ENCODE measurements at places on chromosomes 4 and X.

GRCh38 chr4:88628746-88629145, 36.5 kb downstream of the HERC3 start:
- peak; percentile 22 for DNase-seq

- no peak for DNase-seq
Measured at GRCh38 chrX:51878056-51878455, 15.4 kb upstream of the MAGED1 start.

DNA sequence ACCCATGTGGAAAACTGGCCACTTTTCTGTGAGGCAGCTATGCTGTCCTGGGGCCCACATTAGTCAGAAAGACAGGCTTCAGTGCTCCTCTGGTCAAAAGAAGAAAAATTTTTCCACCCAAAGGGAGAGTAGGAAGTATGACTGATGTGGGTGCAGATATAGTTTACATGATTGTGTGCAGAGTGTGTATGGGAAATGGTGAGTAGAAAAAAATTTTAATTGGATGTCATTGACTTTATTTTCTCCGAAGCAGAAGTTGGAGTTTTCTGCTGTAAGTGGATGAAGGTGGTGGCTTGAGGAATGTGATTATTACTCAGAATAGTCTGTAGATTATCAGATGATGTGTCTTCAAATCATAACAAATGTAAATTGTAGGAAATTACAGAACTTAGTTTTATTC, 241.5 kb upstream of the IGFBP7 start:
- no peak for DNase-seq

- DNase-seq: peak; percentile 7
Measured at GRCh38 chrX:76454456-76454927, 27.0 kb downstream of the MAGEE1 start.

DNA sequence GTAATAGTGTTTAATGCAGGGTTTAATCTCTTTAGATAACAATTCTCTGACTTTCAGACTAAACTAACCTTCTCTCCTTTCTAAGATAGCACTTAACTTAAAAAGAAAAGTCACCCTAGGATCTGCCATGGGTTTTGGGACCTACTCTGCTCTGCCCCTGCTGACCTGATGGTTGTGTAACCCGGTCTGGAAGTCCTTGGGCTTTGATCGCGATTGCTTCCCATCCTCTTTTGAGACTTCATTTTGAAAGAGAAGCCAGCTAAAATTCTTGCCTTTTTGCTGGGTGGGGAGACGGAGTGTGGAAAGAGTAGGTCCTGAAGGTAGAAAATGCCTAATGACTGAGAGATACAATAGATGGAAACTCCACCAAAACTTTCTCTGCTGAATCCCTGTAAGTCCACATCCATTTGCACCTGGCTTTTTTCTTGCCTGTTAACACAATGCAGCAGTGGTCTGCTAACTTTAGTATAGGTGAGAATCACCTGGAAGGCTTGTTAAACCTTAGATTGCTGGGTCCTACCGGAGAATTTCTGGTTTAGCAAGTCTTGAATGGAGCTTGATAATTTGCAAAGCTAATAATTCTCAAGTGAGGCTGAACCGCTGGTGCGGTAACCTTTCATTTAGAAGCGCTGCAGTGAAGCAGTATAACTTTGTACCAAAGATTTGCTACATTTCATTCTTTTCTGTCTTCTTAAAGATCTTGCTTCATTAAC, 45.6 kb upstream of the CCSER1 start:
- DNase-seq: no peak

GRCh38 chr4:21884615-21885014, 64.0 kb downstream of the KCNIP4 start:
- no peak for DNase-seq

GRCh38 chr4:180169394-180169793, 2073.8 kb upstream of the TENM3 start:
- DNase-seq: no peak

- peak; percentile 3 for DNase-seq
Measured at GRCh38 chr4:178086320-178086719, 644.1 kb upstream of the AGA start.

- no peak for DNase-seq
Measured at GRCh38 chr4:48227662-48228061, 42.0 kb downstream of the TEC start.

DNA sequence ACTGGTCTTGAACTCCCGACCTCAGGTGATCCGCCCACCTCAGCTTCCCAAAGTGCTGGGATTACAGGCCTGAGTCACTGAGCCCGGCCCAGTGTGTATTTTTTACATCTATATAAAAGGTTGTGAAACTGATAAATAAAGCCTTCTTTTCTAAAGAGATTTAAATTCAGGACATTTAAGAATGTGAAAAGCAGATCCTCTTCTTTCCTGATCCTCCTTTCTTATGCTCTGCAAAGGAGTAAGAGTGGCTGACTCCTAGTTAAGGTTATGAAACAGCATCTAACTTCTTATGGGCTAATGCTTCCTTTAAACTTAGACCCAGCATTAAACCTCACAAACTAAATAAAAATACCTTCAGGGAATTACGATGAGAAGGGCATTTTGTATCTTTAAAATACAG, 197.7 kb upstream of the MAB21L2 start:
- no peak for DNase-seq

DNA sequence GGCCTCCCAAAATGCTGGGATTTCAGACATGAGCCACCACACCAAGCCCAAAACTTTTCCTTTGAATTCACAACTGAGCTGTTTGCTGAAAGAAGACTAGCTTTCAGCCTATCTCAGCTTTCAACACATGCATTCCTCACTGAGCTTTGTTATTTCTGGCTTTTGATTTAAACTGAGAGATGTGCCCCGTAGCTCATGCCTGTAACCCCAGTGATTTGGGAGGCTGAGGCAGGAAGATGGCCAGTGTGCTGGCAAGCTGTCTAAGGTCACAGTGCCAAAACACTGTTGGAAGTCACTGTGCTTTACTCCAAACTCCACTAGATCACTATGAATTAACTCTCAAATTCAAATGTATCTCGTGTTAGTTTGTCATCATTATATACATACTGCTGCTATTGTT, 779.5 kb downstream of the TRIML1 start:
- no peak for DNase-seq

GRCh38 chr4:7546809-7547367, 112.2 kb upstream of the PSAPL1 start:
- DNase-seq: no peak

DNA sequence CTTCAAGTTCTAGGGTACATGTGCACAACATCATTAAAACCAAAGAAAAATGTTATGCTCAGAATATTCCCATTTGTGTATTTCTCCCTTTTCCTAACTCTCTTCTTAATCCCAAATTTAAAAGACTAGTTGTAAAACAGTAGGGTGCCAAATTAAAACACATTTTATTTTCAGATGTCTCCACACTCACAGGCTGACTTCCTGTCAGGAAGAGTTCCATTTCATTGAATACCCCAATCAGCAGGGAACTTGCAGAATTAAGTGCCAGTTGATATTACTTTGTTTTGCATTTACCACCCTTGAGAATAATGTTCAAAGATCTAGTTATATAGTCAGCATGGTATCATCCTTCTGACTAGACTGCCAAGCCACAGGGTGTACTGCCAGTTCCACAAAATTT, 207.9 kb downstream of the MAB21L2 start:
- DNase-seq: no peak

DNA sequence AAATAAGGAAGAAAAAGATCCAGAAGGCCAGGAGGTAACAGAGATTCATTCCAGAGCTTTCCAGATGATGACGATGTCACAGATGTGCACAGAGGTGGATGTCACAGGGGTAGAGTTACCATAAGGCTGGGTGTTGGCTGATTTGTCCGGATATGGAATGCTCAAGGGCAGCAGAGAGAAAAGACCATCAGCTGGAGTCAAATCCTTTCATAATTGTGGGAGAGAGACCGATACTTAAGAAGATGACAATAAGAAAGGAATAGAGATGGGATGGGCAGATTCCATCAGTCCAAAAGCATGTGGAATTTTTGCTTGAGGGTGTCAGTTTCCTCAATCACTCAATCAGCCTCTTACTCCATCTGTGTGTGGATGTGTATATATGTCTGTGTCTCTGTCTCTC, 150.4 kb downstream of the CENPC start:
- DNase-seq: no peak

GRCh38 chr4:145293658-145294057, 113.3 kb upstream of the OTUD4 start:
- DNase-seq: no peak

DNA sequence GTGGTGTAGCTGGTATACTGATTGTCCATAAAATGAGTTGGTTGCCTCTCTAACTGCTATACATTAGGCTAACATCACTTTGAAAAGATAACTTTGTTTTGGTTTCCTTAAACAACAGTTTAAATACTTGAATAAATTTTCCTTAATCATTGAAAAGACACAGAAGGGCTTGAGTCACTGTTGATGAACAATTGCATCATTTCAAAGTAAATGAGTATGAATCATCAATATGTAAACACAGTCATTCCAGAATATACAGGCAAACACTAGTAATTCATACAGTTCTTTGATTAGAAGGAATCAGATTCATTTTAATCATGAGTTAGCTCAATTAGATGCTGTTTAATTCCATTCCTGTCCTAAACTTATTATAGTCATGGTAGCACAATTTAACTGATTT, 160.6 kb downstream of the AFF2 start:
- no peak for DNase-seq

GRCh38 chr4:144356941-144357381, 216.4 kb upstream of the GYPA start:
- DNase-seq: peak; percentile 12

DNA sequence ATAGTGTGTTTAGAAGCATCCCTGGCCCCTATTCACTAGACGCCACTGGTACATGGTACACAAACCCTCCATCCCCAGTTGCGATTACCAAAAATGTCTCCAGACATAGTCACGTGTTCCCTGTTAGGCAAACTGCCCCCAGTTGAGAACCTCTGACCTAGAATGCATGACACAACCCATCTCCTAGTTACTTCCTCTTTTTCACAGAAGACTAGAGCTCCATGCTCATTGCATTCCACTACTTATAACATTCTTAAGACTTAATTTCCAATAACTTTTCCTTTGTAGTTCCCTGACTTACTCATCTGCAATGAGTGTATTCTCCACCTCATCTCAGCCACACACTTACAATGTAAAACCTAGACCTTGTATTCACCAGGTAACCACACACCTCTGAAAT, 68.6 kb downstream of the PRSS12 start:
- no peak for DNase-seq

DNA sequence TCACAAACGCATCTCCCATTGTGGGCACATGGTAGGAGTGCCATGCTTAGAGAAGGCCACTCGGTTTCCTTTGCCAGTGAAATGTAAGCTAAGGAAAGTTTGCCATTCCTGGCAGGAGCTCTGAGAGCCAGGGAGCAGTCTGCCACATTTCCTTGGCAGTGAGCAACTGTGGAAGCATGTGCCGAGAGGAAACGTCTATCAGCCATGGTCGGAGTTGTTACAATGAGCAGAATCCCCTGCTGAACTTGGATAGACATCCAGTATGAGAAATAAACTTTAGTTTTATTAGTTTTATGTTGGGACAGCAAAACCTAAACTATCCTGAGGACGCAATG, 51.1 kb downstream of the ENOPH1 start:
- no peak for DNase-seq

GRCh38 chr4:123133397-123134050, 211.1 kb upstream of the NUDT6 start:
- no peak for DNase-seq

GRCh38 chrX:46903458-46904242, 8.6 kb upstream of the JADE3 start:
- DNase-seq: peak; percentile 89

GRCh38 chr4:148215202-148215601, 227.0 kb downstream of the NR3C2 start:
- DNase-seq: no peak

GRCh38 chr4:92359491-92359890, 55.7 kb downstream of the GRID2 start:
- DNase-seq: no peak

GRCh38 chrX:107000013-107000515, at the start of gene MORC4:
Gene MORC4 (minus strand): TSS chrX:107000212. CDS start chrX:106999969, 243 bp downstream.
- DNase-seq: peak; percentile 71

- no peak for DNase-seq
Measured at GRCh38 chrX:29862126-29862677, 353.2 kb upstream of the MAGEB2 start.

DNA sequence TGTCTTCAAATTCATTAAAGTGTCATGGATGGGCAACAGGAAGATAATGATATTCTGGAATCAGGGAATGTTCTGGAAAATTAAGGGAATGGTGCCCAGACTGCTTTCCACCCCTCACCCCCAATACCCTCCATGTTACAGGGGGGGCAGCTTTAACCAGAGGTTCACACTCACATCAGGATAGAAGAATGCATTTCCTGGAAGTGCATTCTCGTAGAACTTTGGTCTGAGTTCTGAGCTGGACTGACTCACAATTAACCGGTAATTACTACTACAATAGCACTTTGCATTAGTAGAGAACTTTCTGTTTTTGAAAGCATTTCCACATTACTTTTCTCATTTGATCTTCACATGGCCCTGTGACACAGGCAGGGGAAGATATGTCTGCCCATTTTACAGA, 52.5 kb upstream of the SHISA3 start:
- DNase-seq: no peak

GRCh38 chr4:8185930-8186329, 13.2 kb upstream of the SH3TC1 start:
- DNase-seq: no peak

DNA sequence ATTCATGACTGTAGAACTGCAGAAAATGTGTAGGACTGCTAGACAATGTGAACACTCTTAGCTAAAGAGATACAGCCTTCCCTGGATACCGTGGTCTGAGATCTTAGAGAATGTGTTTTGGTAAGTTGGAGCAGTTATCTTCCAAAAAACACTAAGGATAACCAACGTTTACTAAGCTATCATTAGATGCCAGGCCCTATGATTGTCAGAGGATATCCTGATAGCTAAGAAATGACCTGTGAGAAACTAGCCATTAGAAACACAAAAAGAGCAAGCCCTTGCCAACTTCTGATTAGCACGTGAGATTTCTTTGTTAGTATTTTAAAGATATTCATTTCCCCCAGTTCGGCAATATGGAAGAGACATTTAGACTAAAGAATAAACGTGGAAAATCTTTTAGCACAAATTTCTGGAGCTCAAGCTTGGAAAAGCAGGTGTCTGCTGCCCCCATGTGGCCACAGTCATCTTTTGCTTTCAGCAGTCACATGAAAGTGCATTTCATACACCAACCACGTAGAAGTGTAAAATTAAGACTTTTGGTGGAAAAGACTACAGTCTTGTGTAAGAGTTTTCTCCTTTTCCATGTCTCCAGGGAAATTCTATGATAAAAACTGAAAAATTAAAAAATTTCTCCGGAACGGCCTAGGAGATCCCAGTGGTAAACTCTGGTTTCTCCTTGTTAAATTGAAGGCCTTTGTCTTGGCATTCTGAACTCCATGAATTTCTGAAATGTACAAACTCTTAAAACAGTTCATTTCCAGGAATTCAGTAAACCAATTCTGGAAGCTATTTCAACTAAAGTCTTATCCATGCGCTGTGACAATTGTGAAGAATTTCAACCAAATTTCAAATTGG, 136.4 kb downstream of the ZNF674 start:
- peak; percentile 69 for DNase-seq
